Cerebellar nuclear complex (tissue), 1 donor: ENCODE measurements at places on chromosomes 4 and X.

DNA sequence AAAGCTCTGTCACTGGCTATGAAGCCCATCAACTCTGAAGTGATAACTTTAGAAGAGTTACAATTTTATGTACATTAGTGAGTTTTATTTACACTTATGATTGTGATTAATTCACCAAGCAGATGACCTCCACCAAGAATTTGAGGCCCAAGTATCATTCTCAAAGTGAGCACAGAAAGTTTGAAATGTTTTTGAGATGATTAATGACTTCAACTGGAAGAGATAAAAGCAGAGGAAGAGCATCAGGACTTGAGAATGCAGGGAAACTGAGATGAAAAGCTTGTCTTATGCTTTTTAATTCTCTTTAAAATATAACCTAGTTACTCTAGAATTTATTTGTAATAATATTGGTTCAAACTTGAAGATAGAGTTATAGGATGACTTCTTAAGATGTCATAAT lies 112.8 kb upstream of the H2AZ1 start:
- DNase-seq, result no peak

DNA sequence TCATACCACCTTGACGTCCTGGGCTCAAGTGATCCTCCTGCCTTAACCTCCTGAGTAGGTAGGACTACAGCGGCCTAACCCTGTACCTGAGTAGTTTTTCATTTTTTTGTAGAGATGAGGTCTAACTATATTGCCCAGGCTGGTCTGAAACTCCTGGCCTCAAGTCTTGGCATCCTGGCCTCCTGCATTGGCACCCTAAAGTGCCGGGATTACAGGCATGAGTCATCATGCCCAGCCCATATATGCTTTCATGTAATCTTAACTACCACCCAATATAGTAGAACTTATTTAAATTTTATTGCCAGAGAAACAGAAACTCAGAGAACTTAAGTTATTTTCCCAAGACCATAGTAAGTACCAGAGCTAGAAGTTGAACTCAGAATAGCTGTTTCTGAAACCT lies 27.1 kb downstream of the AFM start:
- DNase-seq, result no peak

GRCh38 chr4:52711272-52711671 lies 40.0 kb downstream of the ERVMER34-1 start:
- DNase-seq, result no peak

GRCh38 chr4:158796370-158797140 lies 27.7 kb downstream of the FNIP2 start:
- DNase-seq, result no peak

DNA sequence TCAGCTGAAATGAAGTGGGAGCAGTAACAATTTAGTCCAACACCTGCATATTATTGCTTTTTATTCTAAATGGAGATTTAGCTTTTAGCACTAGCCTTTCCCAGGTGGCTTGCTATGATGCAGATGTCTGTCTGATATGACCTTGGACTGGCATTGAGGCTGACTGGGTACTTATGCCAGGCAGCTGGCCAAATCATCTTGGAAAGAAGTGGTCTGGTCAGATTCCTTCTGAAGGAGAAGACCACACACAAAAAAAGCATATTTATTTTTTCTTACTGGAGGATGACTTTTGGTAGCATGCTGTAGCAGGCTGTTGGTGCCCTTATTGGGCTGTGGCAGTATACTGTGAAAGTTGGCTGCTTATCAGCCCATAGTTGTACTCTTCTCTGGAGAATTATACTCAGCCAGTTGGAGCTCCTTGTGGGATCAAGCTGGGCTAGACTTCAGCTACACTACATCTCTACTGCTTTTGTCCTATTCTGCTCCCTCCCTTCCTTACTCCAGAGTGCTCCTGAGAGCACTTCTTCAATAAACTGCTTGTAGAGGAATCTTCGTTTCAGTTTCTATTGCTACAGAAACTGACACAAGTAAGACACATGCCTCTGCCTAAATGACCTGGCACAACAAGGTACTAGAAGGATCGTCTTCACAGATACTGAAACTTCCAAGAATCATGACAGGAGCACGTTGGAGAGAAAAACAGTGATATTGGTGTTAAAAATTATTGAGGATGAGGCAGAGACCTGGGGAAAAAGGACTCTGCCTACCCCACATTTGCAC lies 196.8 kb upstream of the RPS6KA3 start:
- DNase-seq, result no peak

- no peak for DNase-seq
These were observed 544.8 kb upstream of the ADGRL3 start for GRCh38 chr4:60655356-60655755.

- no peak for DNase-seq
These were observed 78.4 kb upstream of the MAP3K15 start for GRCh38 chrX:19593690-19594089.

GRCh38 chr4:88706574-88706973 lies 8.9 kb upstream of the NAP1L5 start:
- DNase-seq, result peak; percentile 49

DNA sequence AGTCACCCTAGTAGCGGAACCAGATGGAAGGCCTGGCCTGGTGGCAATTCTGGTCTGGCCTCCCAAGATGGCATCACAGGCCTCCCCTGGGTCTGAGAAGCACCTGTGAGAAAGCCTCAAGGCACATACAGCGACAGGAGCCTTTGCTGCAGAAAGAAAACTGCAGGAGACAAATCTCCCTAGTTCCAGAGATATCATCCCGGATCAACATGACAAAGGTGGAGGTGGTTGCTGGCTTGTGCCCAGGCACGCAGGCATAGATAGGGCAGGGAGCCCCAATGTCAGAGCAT lies 93.6 kb downstream of the BCOR start:
- DNase-seq, result no peak

DNA sequence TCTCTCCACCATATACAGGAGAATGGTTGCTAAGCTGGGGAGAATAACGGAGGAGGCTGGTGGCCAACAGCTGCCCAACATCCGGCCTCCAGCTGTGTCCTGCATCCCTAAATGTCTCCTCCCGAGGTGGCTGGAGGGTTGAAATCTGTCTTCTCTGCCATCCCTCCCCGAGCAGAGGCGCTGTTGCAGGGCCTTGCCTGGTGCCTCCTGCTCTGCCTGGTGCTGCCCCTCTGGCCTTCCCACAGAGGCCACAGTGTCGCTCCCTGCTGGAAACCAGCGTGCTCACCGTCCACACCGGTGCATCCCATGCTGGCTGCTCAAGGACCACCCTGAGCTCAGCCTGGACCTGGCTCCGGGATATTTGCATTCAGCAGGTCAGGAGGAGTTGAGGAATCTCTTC lies 115.2 kb downstream of the ENPP6 start:
- no peak for DNase-seq

GRCh38 chr4:52606726-52607125 lies 52.4 kb downstream of the USP46 start:
- no peak for DNase-seq

DNA sequence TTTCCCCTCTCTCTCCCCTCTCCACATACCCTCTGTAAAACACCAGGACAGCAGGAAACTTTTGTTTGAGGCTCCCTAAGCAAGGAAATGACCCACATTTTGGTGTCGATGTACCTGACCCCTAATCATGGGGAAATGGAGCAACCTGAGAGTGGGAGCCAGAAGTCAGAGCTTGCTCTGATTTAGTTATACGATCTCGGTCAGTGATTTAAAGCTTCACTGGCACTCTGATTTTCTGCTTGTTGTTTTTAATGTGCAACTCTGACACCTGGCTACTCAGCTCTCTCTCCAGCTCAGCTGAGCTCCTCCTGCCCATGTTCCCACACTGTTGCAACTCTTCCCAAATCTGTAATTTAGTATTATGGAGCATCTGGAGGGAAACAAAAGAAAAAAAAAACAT lies 408.6 kb downstream of the ADAM29 start:
- no peak for DNase-seq

DNA sequence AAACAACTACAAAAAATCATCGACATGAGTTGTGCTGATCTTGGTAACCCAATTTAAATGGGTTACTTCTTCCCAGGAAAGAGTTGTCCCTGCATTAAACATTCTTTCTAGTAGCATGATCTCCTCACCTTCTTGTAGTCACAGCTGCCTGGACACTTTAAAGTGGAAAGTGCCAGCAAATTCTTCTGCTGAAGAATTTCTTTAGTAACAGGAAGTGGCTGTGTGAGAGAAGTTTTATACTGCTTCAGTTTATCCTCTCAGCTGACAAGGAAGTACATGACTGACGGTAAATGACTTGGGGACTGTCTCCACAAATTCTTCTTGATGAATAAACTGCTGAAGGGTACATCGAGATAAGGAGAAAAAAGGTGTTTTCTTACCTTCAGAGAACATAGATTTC lies 18.2 kb upstream of the TNIP3 start:
- DNase-seq, result no peak

DNA sequence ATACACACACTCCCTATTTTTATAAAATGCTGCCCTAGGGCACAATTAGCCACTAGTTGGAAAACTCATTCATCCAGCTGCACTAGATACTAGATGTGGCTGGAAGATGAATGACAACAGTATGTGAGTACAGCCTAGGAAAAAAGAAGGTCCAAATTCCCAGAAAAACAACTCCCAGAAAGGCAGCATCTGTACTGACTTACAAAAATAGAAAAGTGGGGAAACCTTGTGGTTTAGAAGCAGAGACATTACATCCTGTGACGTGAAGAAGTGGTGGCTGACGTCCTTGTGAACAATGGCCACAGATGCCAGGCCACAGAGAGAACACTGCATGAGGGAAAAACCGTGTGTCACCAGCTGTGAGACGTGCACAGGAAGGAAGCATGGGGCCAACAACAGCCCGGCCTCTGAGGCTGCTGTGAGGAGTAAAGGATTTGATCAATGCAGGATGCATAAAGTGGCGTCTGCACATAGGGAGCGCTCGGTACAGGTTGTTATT lies 81.2 kb downstream of the SPRY1 start:
- no peak for DNase-seq

DNA sequence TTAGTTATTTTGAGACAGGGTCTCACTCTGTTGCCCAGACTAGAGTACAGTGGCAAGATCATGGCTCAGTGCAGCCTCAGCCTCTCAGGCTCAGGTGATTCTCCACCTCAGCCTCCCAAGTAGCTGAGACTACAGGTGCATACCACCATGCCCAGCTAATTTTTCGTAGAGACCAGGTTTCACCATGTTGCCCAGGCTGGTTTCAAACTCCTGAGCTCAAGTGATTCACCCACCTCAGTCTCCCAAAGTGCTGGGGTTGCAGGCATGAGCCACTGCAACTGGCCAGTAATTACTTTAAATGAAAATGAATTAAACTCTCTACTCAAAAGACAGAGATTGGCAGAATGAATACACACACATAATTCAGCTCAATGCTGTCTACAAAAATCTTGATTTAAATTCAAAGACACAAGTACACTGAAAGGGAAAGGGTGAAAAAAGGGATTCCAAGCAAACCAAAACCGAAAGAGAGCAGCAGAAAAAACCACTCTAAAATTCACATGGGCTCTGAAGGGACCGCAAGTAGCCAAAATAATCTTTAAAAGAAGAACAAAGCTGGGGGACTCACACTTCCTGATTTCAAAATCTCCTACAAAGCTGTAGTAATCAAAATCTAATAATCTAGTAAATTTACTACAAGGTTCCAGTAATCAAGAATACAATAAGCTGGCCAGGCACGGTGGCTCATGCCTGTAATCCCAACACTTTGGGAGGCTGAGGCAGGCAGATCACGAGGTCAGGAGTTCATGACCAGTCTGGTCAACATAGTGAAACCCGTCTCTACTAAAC lies 11.8 kb upstream of the SPON2 start:
- DNase-seq, result no peak

DNA sequence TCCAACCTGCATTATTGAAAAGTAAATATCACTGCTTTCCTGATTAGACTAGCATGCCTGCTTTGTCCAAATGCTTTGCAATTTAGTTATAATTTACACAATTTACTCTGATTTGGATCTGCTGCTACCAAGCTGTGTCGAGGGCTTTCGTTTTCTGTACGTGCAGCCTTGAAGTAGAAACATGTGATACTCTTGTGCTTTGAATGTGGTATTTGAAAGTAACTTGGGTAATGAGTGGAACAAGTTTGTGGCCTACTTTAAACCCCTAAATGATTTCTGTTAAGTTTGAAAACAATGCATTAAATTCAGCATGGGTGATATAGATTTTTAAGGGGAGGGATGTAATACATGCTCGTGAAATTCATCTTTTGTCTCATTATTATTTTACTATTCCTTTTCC lies 240.7 kb downstream of the IQCM start:
- DNase-seq, result no peak

- no peak for DNase-seq
These were observed 32.1 kb downstream of the NDUFB11 start for GRCh38 chrX:47112316-47112954.

DNA sequence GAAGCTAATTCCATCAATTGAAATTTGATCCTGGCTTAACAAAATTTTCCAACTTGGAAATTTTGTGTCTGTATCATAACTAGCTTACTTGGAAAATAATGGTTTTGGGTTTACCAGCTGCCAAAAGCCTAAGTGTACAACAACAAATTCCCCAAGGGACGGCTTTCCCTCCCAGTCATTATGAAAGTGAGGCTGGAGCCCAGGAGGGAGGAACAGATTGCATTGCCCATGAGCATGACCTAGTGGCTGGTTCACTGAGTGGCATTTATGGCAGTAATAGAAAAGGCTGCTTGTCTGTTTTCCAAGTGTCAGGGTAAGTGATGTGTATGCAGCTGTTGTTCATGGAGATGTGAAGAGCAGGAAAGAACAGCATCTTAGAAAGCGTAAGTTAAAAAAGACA lies 70.8 kb upstream of the HHIP start:
- no peak for DNase-seq

- no peak for DNase-seq
These were observed 248.7 kb downstream of the FMR1NB start for GRCh38 chrX:148229801-148230303.

DNA sequence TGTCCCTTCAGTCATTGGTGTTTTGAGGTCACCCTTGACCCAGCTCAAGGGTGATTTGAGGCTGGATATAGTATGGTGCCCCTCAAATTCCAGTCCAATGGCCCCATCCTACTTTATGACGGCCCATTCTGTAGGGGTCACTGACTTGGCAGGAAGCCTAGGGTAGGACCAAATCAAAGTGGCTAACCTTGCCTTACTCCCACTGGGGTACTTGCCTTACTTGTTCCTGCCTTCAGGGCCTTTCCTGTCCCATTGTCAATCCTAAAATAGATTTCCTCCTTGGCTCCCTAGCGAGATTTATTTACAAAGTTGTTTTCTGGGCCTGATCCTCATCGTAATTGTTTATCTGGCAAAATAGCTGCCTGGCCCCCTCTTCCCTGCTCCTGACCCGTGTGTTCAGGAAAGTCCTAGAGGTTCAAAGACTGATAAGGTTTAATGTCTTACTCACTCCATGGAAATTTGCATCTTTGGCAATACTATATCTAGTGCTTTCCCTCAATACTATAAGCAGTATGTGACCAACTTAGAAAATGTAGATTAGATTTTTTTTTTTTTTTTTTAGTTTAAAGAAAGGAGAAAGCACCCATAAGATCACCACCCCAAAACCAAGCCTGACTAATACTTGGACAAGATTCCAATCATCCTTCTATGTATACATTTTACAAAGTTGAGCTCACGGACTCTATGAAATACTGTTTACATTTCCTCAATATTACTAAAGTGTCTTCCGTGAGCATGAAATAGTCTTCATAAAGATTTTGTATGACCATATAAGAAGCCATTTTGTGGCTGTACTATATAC lies 44.8 kb downstream of the MSN start:
- DNase-seq, result no peak
